ENCODE measurements at places on chromosomes 13 and 19. TPM values are rescaled to one million over a fixed set of nuclear protein-coding genes. Genes with fewer than 3 reads are reported as not detected.

- peak; percentile 15 for DNase-seq
These were observed 506.2 kb downstream of the FGF9 start for GRCh38 chr13:22176968-22177520.

DNA sequence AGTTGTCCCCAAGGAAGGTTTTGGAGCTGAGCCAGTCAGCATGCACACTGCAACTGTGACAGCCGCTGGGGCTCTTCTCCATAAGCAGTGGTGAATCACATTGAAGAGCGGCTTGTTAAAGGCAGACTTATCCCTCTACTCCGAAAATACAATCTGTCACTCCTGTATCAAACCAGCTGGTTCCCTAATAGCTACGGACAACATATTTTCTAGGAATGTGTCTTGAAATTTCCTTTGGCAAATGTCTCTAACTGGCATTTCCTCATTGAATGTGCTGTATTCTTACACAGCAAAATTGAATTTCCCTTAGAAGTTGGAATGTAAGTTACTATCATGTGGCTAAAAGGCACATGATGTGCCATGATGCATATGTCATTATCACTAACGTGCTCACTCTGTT lies 104.0 kb upstream of the GPR12 start:
- no peak for DNase-seq

ARRDC2 gene
- total RNA-seq: 13.4 TPM

GRCh38 chr13:102293723-102294122 lies 108.1 kb downstream of the FGF14 start:
- DNase-seq: no peak

GRCh38 chr19:7478173-7478842 lies 10.5 kb downstream of the PEX11G start:
- no peak for DNase-seq
